Stimulated activated CD8-positive, alpha-beta memory T cell treated with anti-CD3 and anti-CD28 coated beads, Interleukin-7, amount 100 ng/mL, for 48 hours (primary cell): ENCODE measurements at places on chromosomes 4 and X.

- DNase-seq: no peak
These were observed 18.6 kb downstream of the FAM9A start for GRCh38 chrX:8782595-8782994.

GRCh38 chr4:14293582-14293981, 666.1 kb upstream of the BOD1L1 start:
- no peak for DNase-seq

DNA sequence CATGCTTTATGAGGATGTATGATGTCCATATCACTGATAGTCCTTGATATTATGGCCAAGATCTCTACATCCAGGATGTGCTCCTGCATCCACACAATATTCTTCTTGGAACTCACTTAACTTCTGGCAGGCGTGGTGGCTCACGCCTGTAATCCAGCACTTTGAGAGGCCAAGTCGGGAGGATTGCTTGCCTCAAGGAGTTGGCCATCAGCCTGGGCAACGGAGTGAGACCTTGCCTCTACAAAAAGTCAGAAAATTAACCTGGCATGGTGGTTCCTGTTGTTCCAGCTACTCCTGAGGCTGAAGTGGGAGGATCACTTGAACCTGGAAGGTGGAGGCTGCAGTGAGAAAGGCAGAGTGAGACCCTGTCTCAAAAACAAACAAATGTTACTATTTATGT, 2.3 kb upstream of the HNRNPD start:
- DNase-seq: no peak

- no peak for DNase-seq
These were observed 313.0 kb downstream of the ARHGAP10 start for GRCh38 chr4:148044912-148045352.

GRCh38 chr4:7759216-7759615, 180.4 kb downstream of the AFAP1 start:
- DNase-seq: peak; percentile 58

DNA sequence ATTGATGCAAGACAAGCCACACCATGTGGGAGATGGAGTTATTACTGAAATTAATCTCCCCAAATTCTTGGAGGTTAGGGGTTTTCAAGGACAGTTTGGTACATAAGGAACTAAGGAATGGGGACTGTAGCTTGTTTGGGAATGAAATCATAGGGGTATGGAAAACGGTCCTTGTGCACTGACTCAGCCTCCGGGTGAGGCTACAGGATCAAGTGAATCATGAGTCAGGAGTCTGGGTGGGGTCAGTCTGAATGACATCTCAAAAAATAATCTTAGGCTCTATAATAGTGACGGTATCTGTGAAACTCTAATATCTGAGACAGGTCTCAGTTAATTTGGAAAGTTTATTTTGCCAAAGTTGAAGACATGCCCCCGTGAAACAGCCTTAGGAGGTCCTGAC, 128.5 kb upstream of the CYSLTR1 start:
- no peak for DNase-seq

DNA sequence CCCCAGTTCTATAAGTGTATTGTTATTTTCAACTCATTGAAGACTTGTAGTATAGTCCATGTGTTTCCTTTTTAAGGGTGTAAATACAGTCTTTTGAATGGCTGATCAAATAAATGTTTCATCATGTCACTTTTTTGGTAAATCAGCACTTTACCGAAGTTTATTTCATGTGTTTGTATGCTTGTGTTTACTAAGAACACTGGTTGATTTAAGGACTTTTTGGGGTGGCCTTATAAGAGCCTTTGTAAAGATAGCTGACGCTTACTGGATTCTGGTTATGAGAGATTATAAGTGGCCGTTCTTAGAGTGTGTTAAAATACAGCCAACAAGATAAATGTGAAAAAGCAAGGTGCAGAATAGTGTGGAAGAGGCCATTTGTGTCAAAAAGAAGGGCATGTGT, 2.6 kb downstream of the UBE2K start:
- no peak for DNase-seq

GRCh38 chr4:183906739-183907651, 1.9 kb downstream of the STOX2 start:
- DNase-seq: no peak

GRCh38 chr4:83701041-83701440, 165.1 kb downstream of the GPAT3 start:
- DNase-seq: no peak

GRCh38 chr4:54439831-54440243, 210.7 kb downstream of the PDGFRA start:
- no peak for DNase-seq

- no peak for DNase-seq
These were observed 244.8 kb upstream of the NEIL3 start for GRCh38 chr4:177064729-177065394.
